ENCODE measurements at places on chromosomes 5 and 9.

GRCh38 chr5:55141945-55142690 lies 17.9 kb upstream of the GPX8 start:
- H3K4me3 ChIP-seq, result no peak overlapping the region
- DNase-seq, result peak; percentile 2
- H3K27me3 ChIP-seq, result no peaks in the 10 kb centered on the region
- no peaks in the 10 kb centered on the region for H3K36me3 ChIP-seq
- H3K4me1 ChIP-seq, result no peaks in the 10 kb centered on the region

DNA sequence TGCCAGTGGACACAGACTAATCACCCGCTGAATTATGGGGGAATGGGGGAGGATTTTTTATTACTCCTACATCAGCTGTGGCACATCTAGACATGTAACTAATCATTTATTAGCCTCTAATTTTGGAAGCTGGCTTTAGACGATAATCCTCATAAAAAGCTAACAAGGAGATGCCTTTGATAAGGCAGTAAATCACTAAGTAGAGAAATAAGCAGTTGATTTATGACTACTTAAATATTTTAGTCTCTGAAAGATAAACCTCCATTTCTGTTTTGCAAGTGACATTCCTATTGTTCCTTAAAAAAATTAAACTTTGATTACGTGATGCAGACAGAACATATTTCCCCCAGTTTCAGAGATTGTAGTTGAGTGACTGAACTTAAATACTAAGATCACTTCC lies 206.4 kb upstream of the CDKN2B start:
- no peaks in the 10 kb centered on the region for H3K36me3 ChIP-seq
- no peaks in the 10 kb centered on the region for H3K4me1 ChIP-seq
- no peaks in the 10 kb centered on the region for H3K27me3 ChIP-seq
- no peak overlapping the region for H3K4me3 ChIP-seq
- no peak overlapping the region for H3K27ac ChIP-seq

- peak overlapping the region; percentile 53 for H3K4me3 ChIP-seq
- no peaks in the 10 kb centered on the region for H3K4me1 ChIP-seq
- H3K27me3 ChIP-seq, result peaks cover 100% of the 10 kb centered on the region
- no peaks in the 10 kb centered on the region for H3K36me3 ChIP-seq
- no peak overlapping the region for H3K27ac ChIP-seq
Measured at GRCh38 chr9:97854696-97855485, 1.9 kb downstream of the FOXE1 start.

GRCh38 chr9:114016629-114017423 lies 61.3 kb downstream of the AMBP start:
- H3K36me3 ChIP-seq, result no peaks in the 10 kb centered on the region
- no peak for DNase-seq
- H3K27me3 ChIP-seq, result no peaks in the 10 kb centered on the region
- H3K4me1 ChIP-seq, result no peaks in the 10 kb centered on the region
- H3K4me3 ChIP-seq, result no peak overlapping the region

DNA sequence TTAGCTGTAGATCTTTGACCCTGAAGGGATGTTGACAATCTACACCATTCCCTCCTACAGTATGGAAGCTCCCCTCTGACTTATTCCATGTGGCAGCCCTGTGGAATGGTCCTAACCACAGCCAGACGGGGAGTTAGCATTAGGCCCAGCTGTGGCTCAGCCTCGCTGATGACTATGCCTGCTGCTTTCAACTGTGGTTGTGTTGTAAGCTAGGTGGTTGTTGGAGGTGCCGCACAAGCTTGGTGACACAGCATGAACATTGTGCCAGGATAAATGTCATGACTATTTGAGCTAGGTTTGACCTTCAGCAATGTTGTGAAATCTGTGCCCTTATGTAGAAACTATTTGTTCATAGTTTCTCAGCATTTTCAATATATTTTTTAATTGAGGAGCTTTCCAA lies 40.6 kb downstream of the SGCD start:
- DNase-seq, result no peak
- H3K27me3 ChIP-seq, result no peaks in the 10 kb centered on the region
- H3K4me3 ChIP-seq, result no peak overlapping the region
- no peaks in the 10 kb centered on the region for H3K36me3 ChIP-seq

DNA sequence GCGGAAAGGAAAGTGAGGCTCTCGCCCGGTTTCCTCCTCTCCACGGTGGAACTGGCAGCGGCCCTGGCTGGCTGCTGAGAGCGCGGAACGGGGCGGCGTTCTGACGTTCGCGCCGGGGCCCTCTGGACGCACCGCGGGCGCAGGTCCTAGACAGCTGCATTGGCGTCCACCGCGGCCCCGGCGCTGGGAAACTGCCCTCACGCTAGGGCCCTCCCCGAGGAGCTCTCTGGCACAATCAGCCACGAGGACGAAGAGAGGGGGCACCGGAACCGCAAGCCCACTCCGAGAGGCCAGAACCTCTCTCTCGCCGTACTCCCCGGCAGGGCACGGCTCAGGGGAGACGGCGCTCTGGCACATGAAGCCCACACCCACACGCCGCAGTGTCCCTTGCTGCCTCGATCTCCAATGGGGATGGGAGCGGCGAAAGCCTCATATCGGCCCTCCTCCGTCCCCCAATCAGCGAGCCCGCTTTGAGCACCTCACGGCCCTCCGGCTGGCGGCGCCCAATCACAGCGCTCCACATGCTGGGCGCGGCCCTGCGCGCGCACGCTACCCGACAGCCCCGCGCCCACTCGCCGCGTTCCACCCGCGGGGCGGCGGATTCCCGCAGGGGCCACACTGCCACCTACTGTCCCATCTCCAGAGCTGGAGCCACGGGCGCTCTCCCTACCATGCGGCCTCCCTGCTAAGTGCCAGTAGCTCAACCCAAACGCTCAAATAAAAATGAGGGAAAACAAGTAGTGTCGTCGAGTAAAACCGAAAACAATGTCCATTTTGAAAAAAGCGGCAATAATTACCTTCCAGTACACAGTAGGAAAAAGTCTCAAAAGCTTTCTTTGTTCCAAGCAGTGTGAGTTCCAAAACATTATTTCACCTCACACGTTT lies 11.8 kb downstream of the MRPS27 start:
- DNase-seq, result peak; percentile 96
- no peaks in the 10 kb centered on the region for H3K27me3 ChIP-seq
- H3K27ac ChIP-seq, result peak overlapping the region; percentile 92
- peaks cover 4% of the 10 kb centered on the region for H3K4me1 ChIP-seq

DNA sequence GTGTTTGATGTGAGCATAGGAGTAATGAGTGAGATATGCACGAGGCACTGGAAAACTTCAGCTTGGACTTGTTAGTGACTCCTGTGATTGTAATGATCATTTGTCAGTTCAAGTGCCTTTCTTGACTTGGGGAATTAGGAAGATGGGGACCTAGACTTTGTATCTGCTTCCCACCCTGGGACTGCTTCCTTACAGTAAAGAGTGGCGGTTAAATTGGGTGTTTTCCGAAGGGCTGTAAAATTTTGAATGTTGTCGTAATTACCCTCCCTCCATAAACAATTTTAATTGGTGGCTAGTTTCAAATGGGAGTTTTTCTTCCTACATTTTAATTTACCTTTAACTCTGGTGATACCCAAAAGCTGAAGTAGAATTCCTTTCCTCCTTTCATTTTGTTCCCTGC lies 23.5 kb upstream of the FAM120AOS start:
- H3K4me1 ChIP-seq, result no peaks in the 10 kb centered on the region
- DNase-seq, result no peak
- H3K27me3 ChIP-seq, result no peaks in the 10 kb centered on the region
- H3K27ac ChIP-seq, result no peak overlapping the region
- H3K36me3 ChIP-seq, result peaks cover 14% of the 10 kb centered on the region

DNA sequence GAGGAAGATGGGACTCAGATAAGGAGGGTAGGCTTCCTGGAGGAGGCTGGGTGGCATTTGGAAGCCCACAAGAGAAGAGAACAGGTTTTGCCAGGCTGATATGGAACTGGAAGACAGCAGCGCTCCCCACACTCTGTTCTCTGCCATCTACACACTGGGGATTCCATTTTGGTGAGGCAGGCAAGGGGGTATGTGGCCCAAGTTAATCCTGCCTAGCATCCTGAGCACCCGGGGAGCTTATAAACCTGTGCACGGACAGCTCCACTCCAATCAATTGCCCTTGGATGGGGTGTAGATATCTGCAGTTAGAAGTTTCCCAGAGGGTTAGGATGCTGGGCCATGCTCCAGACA lies 158.8 kb downstream of the MACROH2A1 start:
- no peaks in the 10 kb centered on the region for H3K36me3 ChIP-seq
- H3K4me3 ChIP-seq, result no peak overlapping the region
- no peak overlapping the region for H3K27ac ChIP-seq
- no peaks in the 10 kb centered on the region for H3K4me1 ChIP-seq
- H3K27me3 ChIP-seq, result no peaks in the 10 kb centered on the region

DNA sequence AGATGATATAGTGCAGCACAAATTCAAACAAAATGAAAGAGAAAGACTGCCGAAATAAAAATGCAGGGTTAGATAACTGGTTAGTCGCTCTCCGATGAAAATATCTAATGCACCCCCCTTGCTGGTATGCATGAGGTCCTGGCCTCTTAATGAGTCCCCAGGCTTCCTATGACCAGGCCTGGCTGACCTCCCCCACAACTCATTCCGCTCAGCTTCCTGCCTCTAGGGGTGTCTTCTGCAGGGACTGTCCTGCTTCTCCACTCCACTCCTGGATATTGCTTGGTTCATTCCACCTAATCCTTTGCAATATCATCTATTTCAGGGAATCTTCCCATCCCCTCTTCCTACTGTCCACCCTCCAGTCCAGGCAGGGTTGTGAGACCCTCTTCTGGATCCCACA lies 341.8 kb downstream of the ASTN2 start:
- H3K4me1 ChIP-seq, result no peaks in the 10 kb centered on the region
- H3K27ac ChIP-seq, result no peak overlapping the region
- H3K36me3 ChIP-seq, result no peaks in the 10 kb centered on the region
- H3K27me3 ChIP-seq, result no peaks in the 10 kb centered on the region
- no peak overlapping the region for H3K4me3 ChIP-seq

GRCh38 chr5:135670588-135670987 lies 91.8 kb upstream of the CXCL14 start:
- H3K4me1 ChIP-seq, result no peaks in the 10 kb centered on the region
- no peaks in the 10 kb centered on the region for H3K36me3 ChIP-seq
- DNase-seq, result no peak
- no peaks in the 10 kb centered on the region for H3K27me3 ChIP-seq
